ENCODE measurements at places on chromosomes 4 and X. TPM values are rescaled to one million over a fixed set of nuclear protein-coding genes. Genes with fewer than 3 reads are reported as not detected.

GRCh38 chrX:155959018-155959587 lies 38.4 kb upstream of the IL9R start:
- H3K36me3 ChIP-seq: no peaks in the 10 kb centered on the region
- H3K27ac ChIP-seq: no peak overlapping the region
- H3K27me3 ChIP-seq: no peaks in the 10 kb centered on the region
- H3K4me1 ChIP-seq: no peaks in the 10 kb centered on the region

GRCh38 chrX:51568586-51568985 lies 50.1 kb downstream of the CENPVL3 start:
- no peaks in the 10 kb centered on the region for H3K4me1 ChIP-seq
- H3K4me3 ChIP-seq: no peak overlapping the region
- no peak overlapping the region for H3K27ac ChIP-seq
- no peaks in the 10 kb centered on the region for H3K27me3 ChIP-seq

GRCh38 chr4:15117270-15117946 lies 115.1 kb downstream of the CPEB2 start:
- no peaks in the 10 kb centered on the region for H3K36me3 ChIP-seq
- no peaks in the 10 kb centered on the region for H3K4me1 ChIP-seq
- H3K27me3 ChIP-seq: no peaks in the 10 kb centered on the region
- DNase-seq: no peak

DNA sequence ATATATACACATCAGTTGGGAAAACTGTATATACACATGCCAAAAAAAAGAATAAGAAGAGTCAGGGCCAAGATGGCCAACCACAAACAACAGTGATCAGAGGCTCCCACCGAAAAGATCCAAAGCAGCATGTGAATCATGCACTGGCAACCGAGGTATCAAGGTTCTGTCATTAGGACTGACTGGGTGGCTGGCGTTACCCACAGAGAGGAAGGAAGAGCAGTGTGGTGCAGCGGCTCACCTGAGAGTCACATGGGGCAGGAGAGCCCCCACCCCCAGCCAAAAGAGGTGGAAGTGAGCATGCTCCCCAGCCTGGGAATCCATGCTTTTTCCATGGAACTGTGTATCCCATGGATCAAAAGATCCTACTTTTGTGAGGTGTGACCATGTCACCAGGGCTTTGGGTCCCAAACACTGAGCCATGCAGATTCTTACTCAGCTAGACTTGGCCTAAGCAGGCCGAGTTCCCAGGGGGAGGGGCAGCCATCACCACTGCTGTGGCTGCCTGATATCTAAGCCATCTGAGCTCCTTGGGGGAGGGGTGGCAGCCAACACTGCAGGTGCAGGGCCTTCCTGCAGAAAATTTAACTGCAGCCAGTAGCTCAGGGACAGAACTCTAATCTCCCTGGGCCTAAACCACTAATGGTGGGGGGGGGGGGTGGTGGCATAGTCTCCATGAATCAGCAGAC lies 52.8 kb downstream of the P2RY10 start:
- H3K4me1 ChIP-seq: no peaks in the 10 kb centered on the region

DNA sequence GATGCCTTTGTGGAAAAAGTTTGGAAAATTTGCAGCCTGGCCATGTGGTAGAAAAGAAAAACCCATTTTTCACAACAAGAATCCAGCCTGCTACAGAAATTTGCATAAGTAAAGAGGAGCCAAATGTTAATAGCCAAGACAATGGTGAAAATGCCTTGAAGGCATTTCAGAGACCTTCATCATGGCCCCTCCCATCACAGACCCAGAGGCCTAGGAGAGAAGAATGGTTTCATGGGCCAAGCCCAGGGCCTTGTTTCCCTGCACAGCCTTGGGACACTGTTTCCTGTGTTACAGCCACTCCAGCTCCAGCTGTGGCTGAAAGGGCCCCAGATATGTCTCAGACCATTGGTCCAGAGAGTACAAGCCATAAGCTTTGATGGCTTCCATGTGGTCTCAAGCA lies 101.4 kb upstream of the LINC00632 start:
- no peaks in the 10 kb centered on the region for H3K27me3 ChIP-seq
- no peak for DNase-seq
- H3K27ac ChIP-seq: no peak overlapping the region
- no peak overlapping the region for H3K4me3 ChIP-seq
- H3K4me1 ChIP-seq: no peaks in the 10 kb centered on the region

GRCh38 chr4:38072578-38072977 lies 112.4 kb downstream of the PTTG2 start:
- no peaks in the 10 kb centered on the region for H3K27me3 ChIP-seq
- no peaks in the 10 kb centered on the region for H3K36me3 ChIP-seq
- no peak overlapping the region for H3K4me3 ChIP-seq
- H3K27ac ChIP-seq: no peak overlapping the region
- DNase-seq: no peak
- H3K4me1 ChIP-seq: peaks cover 40% of the 10 kb centered on the region

Gene ATP11C
- 17.2 TPM for total RNA-seq

Gene SLC10A4
- not detected for total RNA-seq
